ENCODE measurements at places on chromosomes 12 and 14.

DNA sequence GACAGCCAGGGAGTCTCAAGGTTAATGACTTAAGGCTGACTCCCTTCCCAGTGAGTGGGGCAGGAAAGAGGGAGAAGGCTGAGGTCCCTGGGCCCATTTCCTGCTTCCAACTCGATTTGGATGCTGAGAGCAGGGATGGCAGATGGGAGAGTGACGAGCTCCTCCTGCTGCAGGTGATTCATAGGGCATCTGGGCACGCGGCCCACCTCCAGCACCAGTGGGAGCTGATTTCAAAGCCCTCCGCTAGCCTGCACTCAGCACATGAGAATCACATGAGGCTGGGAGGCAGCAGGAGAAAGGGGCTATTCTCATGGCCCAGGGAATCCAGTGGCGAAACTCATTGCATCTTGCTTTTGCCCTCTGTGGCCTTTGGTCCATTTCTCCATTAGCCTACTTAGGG lies 90.8 kb downstream of the SSPN start:
- DNase-seq: no peak

GRCh38 chr12:47811581-47812484 lies 7.9 kb downstream of the HDAC7 start:
- no peak for DNase-seq

DNA sequence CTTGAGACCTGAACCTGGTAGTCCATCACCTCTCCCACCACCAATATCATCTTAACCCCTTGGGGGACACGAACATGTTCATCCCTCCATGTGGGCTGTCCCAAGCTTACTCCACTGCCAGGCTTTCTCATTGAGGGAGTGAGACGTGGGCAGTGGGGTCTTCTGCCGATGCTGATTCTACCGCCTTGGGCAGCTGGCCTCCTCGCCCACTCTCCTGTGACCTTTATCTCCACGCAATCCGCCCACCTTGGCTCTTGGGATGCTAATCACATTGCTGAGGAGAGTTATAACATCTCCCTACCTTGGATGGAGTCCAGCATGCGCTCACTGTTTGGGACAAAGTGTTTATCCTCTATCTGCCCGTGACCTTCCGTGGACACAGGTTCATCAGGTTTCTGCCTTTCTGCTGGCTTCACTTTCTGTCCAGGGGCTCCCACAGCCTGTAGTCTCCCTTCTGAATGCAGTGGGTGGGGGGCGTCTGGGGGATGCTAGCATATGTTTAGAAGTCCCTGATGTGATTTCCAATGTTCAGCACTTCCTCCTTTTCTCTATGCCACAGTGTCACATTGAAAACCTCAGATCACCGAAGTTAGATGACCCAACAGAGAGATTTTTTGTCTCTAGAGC lies 53.2 kb upstream of the ESRRB start:
- DNase-seq: no peak

DNA sequence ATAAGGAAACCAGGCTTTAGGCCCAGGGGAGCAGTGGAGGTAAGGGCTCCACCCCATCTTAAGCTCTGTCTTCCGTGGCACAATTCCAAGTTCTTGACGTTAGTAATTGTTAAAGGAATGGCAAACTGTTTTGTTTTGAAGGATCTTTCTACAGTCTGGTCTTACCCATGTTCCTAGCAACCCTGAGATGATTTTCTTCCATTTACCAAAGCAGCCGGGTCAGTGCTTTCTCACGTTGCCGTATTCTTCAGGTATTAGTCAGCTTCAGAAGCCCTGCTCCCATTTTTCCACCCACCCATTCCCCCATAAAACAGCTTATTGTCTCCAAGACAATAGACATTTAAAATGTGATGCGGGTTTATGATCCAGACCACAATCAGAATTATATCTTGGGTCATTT lies 10.3 kb downstream of the NRIP2 start:
- DNase-seq: no peak

DNA sequence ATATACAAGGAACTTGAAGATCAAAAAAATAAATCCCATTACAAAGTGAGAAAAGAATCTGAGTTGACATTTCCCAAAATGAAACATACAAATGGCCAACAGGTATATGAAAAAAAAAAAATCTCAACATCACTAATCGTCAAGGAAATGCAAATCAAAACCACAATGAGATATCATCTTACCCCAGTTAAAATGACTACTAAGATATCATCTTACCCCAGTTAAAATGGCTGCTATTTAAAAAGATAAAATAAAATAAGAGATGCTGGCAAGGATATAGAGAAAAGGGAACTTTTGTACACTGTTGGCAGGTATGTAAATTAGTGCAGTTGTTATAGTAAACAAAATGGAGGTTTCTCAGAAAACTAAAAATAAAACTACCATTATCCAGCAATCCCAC lies 44.4 kb downstream of the PLEKHG7 start:
- no peak for DNase-seq

- no peak for DNase-seq
Observed at GRCh38 chr12:82055391-82055790, 296.2 kb upstream of the PPFIA2 start.

DNA sequence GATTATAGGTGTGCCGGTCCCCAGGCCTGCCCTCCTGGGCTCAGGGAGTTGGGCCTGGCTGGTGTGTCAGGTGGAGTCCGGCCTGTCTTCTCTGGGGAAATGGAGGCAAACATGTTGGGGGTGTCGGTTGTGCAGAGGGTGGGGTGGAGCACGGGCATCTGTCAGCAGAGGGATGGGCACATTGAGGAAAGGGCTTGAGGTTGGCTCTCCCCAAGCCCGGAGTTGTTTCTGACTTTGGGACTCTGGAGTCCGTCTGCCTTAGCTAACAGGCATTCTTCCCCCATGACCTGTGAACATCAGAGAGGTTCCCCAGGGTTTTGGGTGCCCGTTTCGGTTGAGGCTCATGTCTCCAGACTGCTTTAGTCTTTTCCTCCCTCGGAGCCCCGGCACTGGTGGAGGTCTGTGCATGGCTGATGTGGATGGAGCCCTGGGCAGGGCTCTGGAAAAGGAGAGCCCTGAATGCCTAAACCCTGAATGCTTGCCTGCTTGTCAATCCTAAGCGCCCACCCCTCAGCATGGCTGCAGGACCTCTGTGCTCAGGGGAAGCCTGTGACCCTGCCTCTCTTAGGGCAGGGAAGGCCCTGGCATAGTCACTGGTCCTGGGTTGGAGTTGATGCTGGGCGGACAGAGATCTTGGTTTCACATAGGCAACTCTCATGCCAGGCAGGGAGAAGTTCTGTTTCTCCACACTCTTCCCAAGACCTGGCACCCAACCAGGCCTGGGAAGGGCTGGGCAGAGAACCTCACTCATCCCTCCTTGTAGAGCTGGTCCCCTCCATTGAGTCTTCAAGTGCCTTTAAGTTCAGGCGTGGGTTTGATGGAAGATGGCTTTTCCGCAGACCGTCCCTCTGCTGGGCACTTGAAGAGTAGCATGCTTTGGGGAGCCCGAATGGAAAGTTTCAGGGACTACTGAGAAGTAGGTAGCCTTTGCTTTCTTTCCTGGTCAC lies 12.9 kb downstream of the NYNRIN start:
- peak; percentile 55 for DNase-seq

DNA sequence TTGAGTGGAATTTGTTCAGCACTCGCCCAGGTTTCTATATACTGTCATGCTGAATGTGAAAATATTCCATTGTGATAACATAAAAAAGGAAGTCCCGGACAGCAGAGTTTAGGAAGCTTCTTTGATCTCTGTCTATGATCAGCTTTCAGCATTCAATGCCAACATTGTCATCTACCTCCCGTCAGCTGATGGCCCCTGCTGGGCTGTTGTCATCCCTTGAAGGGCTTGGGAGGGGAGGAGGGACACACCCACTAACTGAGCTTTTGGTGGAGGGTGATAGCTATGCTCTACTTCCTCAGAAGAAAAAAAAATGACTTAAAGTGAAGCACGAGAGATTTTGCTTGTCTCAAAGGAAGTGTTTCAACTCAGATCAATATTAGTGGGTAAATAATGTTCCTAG lies 4.7 kb upstream of the KRT77 start:
- DNase-seq: no peak

GRCh38 chr12:116887244-116887643 lies 6.0 kb upstream of the HRK start:
- DNase-seq: no peak

DNA sequence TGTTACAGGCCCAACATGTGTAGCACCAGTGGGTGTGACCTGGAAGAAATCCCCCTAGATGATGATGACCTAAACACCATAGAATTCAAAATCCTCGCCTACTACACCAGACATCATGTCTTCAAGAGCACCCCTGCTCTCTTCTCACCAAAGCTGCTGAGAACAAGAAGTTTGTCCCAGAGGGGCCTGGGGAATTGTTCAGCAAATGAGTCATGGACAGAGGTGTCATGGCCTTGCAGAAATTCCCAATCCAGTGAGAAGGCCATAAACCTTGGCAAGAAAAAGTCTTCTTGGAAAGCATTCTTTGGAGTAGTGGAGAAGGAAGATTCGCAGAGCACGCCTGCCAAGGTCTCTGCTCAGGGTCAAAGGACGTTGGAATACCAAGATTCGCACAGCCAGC lies 8.6 kb downstream of the BCL2L14 start:
- no peak for DNase-seq

- no peak for DNase-seq
Observed at GRCh38 chr14:80315681-80316080, 104.4 kb upstream of the DIO2 start.

DNA sequence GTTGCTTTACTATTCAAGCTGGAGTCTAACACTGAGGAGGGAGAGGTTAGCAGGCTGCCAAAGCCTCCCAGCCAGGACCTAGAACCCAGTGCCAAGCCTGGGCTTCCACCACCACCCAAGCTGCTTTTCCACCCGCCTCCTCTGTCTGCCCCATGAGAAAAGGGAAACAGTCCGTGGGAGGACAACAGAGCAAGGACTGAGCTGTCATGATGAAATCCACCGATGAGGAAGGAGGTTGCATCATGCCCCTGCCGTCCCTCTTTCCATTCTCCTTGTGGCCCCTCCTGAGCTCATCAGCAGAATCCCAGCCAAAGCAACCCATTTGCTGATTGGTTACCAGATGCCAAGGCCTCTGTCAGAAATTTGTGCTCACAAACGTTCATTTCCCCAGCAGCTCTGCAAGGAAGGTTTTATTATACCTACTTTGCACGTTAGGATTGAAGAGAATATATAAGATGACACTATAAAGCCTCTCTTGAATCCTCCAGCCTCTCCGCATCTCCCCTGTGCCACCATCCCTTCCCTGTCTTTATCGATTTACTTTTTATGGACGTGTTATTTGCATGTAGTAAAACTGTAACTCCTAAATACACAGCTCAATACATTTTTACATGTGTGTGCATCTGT lies 6.3 kb upstream of the SERPINA1 start:
- DNase-seq: no peak

- no peak for DNase-seq
Observed at GRCh38 chr12:117867348-117867747, 101.4 kb downstream of the KSR2 start.

DNA sequence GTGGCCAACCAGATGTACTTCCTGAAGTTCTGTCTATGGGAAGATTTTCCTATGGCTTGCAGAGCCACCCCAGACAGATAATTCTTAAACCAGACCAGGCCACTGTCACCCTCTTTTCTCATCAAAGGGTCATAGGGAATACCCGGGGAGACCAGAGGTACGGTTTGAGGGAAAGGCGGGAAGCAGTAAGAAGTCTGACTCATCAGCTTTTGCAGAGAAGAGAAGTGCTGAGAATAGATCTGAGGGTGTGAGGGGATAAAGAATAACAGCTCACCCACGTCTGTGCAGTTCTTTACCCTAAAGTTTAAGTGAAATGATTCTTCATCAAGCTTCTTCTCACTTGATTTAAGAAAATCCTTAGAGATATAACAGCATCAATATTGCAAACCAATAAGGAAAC lies 21.3 kb upstream of the POC1B start:
- DNase-seq: no peak

GRCh38 chr12:32559434-32559833 lies 119.7 kb upstream of the DNM1L start:
- DNase-seq: no peak

DNA sequence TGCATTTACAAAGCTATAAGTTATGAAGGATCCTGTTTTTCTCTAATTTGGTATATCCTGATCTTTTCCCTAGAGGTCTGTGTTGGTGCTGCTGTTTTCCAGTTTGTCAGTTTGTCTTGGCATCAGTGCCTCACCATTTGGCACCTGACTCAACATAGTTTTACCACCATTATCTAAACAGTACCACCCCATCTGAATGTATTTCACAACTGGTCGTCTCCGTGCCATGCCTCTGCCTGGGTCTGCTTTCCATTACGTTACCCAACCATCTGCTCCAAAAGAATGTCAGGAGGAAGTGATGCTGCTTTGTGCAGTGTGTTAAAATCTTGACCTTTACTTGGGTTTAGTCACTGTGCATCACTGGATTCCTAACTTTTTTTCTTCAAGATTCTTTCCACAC lies 129.3 kb upstream of the RASSF8 start:
- DNase-seq: no peak

- no peak for DNase-seq
Observed at GRCh38 chr14:100446572-100446971, 123.4 kb downstream of the SLC25A47 start.

- no peak for DNase-seq
Observed at GRCh38 chr14:51302295-51303030, 62.4 kb downstream of the TMX1 start.

DNA sequence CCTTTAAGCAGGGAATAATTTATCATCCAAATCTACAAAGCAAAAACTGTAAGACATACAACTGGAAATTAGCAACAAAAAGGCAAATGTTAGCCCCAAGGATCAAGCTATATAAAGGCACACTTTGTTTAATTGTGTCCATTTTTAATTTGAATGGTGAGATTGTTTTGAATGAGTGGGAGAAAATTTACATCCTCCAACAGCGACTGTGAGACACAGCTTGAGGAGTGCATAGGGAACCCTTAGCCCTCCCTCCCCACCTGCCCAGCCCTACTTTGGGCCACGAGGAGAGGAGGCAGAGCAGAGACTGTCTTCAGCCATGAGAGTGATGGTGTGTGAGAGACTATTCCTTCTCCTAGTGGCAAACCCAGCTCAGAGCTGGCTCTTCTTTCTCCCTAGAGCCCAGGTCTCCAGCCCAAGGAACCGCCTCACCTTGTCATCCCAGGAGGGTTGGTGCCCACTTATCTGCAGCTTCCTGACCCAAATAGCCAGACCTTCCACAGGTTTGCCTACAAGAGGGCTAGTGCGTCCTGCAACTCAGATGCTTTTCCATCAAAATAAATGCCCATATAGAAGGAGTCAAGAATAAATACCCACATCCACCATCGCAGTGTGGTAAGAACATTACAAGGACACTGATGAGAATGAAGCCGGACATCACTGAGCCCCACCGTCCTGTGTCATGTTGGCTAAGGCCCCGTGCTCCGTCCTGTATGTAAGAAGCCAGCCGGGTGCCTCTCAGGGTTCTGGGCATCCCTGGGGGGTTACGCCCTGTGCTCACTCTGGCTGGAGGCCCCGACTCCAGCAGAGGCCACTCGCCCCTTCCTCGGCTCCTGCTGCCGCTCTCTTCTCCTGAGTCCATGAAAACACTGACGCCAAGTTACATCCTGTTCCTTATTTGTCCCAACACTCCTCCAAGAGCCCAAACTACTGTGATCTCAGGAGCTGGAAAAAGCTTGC lies 36.4 kb upstream of the C14orf180 start:
- DNase-seq: peak; percentile 17

- no peak for DNase-seq
Observed at GRCh38 chr12:40016980-40017379, 88.9 kb downstream of the SLC2A13 start.
